ENCODE measurements at places on chromosomes 1 and 21.

DNA sequence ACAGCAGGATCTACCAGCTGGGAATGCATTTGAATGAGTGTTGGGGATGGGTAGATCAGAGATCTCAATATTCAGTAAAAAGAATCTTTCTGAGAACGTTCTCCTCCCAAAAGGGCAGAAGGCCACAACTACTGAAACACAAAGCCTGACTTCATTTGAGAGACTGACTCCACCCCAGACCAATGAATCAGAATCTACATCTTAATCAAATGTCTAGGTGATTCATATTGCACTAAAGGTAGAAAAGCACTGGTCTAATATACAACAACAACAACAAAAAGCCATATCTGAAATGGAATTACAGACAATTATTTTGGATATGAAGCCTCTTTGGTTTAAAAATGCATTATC, 123.9 kb downstream of the SMYD3 start:
- DNase-seq: no peak

DNA sequence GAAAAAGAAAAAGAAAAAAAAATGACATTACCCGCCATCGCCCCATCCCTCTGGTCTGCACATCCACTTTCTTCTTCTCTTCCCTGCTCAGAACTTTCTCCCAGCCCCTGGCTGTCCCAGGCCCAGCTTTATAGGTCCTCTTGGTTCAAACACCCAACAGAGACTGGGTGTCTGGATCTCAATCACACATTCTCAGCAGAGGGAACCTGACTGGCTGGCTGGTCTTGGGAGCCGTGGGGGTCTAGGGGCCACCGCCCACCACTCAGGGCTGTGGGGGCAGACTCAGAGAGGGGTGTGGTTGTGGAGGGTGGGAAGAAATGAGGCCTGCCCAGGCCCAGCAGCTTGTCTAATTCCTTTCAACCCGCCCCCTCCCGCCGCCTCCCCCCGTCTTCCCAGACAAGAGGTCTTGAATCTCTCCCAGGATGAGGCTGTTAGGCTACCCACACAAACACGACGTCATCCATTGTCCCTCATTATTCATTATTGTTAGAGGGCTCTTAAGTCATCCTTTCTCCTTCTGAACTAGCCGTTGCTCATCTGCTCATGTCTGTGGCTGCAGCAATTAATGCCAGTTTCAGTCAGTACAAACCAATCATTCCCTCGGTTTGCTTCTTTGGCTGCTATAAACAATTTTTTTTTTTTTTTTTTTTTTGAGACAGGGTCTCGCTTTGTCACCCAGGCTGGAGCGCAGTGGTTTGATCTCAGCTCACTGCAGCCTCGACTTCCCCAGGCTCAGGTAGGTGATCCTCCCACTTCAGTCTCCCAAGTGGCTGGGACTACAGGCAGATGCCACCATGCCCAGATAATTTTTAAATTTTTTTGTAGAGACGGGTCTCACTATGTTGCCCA, 40.6 kb upstream of the CLIC4 start:
- no peak for DNase-seq

DNA sequence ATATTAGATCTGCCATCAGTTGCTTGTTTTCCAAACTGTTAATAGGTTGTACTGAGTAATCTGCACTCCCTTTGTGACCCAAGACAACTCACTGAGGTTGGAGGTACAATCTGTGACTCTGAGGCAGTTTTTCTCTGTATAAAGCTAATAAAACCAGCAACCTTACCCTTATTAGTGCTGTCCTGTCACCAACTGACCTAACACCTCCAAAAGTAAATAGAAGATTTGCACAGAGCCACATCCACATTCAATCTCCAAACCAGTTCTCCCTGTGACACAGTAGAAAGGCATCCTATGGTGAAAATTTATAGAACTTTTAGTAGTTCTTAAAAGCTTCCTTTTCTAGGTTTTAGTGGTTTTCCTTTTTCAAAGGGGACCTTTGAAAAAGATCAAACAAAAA, 140.4 kb upstream of the ADGRL2 start:
- DNase-seq: no peak

- no peak for DNase-seq
Measured at GRCh38 chr1:210259561-210259960, 27.0 kb downstream of the SERTAD4 start.

- DNase-seq: no peak
Measured at GRCh38 chr1:20981915-20982314, 194.8 kb downstream of the EIF4G3 start.

- peak; percentile 64 for DNase-seq
Measured at GRCh38 chr1:228463559-228464455, 23.4 kb upstream of the RNF187 start.

DNA sequence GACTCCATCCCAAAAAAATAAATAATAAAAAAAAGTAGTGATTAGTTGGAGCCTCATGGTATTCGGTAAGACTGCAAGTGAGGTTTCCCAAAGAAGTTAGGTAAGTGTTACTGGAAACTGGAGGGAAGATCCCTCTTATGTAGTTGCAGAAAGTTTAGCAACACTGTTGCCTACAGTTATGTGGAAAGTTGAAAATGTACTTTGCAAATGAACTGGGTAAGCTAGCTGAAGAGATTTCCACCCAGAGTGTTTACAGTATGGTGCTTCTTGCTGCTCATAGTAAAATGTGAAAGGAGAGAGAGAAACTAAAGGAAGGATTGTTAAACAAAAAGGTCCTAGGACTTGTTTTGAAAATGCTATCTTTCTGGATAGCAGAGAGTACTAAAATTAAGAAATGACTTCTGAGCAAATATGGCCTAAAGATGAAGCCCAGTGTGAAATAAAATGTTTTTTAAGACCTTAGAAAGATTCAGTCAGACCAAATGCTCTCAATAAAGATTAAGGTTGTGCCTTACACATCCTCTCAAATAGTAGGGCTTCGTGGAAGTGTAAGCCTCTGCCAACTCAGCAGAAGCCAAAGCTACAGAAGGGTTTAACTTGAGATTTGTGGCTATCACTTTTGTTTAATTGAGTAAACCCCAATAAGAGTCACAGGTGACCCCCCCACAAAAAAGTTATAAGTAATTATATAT, 31.5 kb downstream of the RPS6KC1 start:
- DNase-seq: no peak

DNA sequence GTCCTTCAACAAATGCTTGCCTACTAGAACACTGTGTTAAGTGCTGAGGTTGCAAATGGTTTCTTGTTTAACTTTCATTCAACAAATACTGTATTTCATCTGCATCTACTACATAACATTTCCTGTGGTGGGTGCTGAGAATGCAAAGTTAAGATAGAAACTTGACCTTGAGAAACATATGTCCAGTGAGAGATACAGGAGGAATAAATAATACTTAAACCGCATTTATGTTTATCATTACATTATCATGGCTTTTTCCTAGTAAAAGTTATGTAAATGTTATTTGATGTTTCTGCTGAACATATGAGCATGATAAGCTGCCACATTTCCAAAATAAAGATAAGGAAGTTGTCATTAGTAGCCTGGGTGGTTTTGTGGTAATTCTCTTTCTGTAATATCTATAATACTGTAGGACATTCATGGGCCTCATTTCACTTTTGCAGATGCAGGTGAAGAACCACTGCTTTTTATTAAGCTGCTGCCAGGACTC, 590.4 kb downstream of the PLPP3 start:
- DNase-seq: no peak

DNA sequence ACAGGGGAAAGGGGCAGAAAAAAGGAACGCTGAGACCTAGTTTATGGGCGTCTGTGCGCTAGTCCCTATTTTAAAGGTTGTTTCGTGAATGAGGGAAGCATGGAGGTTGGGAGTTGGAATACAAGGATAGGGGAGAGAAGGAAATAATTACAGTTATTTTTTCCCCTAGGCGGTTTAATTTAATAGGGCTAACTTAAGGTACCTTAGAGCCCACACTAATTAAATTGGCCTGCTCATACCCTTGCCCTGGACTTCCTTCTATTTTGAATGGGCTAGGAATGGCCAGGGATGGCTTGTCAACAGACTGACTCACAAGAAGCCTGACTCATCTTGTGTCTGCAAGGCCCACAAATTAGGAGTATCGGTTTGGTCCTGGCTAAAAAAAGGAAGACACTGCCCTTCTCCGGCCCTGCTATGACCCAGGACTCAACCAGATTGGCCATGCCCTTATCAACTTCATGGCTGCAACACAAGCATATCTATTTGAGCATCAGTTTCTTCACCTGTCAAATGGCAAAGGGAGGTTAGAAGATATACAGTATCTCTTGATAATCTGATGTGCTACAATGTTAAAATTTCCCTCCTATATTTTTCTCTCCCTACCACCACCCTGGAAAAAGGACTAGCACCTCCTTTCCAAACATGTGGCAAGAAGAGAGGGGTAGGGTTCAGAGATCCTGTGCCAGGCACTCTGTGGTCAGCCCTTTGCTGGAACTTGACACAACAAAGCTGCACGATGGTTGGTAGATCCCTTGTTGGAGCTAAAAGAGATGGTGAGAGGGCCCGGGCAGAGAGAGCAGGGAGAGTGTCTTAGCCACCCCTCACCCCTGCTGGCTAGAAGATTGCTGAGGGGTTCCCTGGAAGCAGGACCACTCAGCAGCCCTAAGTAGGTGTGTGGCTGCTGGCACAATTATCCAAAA, 2.2 kb upstream of the SSBP3 start:
- DNase-seq: no peak

- DNase-seq: no peak
Measured at GRCh38 chr1:58539553-58539952, 7.0 kb downstream of the OMA1 start.

DNA sequence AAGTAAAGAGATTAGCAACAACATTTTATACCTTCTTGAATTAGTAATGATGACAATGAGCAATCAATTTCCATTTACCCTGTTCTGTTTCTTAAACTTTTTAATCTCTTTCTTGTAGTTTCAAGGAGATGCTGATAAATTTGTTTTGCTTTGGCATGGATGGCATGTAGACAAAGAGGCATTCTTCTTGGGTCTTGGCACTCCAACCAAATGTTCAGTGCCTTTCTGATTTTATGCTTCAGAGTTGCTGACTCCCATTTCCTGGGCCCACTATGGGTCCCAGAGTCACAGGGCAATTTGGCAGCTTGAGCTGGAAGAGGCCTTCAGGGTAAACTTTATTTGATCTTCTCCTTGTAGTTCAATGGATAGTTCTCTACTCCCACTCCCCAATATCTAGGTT, 42.1 kb upstream of the OSBPL9 start:
- no peak for DNase-seq

DNA sequence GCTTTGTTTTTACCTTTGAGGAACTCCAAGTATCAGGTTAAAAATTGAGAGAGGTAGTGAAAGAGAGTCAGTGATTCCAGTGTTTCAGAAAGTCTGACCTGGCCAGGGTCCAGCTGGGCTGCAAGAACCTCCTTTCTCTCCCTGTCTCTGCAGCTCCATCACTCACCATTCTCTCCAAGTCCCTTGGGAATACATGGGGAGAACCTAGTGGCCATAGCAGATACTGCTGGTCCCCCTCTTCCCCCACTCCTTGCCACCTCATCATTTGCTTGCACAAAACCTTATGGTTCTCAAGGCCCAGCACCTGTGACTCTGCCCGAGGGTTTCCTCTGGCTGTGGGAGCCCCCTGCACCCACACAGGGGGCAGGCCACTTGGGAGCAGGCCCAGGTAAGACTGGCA, 279.5 kb downstream of the KIF26B start:
- no peak for DNase-seq

GRCh38 chr1:9009438-9010370, 16.5 kb downstream of the SLC2A7 start:
- no peak for DNase-seq

DNA sequence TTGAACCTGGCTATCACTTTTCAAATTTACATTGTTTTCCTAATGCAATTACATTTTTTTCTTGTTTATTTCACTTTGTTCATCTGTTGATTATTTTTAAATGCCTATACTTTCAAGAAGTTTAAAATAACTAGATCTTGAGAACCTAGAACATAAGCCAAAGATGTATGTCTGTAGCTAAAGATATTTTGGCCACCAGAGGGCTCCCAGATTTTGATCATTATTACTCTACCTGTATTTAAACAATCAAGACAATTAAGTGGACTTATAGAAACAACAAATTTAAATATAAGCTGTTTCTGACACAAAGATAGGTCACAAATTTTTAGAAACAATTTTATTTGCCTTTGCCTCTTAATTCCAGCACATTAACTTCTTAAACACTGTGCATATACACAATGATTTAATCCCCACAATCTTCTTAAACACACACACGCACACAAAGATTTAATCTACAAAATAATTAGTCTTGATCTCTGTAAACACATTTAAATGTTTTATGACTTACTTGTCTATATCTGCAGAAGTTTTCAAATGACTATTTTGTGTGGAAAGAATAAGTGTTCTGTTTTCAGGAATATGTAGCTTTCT, 380.0 kb downstream of the DSCAM start:
- no peak for DNase-seq

DNA sequence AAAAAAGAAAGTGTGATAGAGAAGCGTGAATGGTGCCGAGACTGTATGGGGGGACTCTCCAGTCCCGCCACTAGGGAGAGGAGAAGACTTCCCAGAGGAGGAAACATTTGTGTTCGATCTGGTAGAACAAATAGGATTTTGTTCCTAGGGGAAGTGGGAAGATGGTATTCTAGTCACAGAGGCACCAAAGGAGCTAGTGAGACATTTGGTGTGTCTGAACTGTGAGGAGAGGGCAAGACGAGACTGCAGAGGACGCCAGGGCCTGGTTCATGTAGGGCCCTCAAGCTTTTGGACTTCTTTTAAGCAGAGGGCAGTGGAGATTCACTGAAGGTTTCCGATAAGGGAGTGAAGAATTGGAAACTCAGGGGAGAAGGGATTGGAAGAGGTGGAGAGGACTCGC, 2.9 kb downstream of the BTBD19 start:
- DNase-seq: no peak

DNA sequence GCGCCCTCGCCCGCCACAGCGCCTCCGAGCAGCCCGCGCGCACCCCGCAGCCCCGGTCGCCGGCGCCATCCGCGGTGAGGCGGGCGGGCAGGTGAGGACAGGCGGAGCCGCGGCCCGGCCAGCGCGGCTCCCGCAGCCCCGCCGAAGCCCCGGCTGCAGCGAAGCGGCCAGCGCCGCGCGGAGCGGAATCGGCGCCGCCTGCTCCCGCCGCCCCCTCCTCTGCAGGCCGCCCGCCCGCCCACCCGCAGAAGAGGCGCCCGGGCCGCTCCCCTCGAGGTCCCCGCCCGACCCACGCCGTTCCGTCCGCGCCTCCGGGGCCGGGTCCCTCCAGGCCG, 1.3 kb downstream of the PRDM16 start:
- DNase-seq: no peak

GRCh38 chr1:218982482-218982881, 191.2 kb upstream of the LYPLAL1 start:
- DNase-seq: no peak

DNA sequence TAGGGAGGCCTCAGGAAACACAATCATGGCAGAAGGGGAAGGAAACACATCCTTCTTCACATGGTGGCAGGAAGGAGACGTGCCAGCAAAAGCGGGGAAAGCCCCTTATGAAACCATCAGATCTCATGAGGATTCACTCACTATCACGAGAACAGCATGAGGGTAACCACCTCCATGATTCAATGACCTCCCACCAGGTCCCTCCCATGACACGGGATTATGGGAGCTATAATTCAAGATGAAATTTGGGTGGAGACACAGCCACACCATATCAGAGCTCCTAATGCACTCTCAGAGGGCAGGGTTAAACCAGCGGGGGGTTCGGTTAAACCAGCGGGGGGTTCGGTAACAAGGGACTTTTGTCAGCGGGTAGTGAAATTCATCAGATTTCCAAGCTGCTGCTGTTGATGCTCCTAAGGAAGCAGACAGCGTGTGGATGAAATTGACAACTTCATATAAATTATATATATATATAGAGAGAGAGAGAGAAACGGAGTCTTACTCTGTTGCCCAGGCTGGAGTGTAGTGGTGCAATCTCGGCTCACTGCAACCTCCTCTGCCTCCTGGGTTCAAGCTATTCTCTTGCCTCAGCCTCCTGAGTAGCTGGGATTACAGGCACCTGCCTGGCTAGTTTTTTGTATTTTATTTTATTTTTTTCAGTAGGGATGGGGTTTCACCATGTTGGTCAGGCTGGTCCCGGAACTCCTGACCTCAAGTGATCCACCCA, 4.2 kb downstream of the CSTB start:
- DNase-seq: no peak
